ENCODE measurements at places on chromosomes 3 and 15.

- DNase-seq = no peak
Observed at GRCh38 chr3:52361011-52361410, 44.9 kb downstream of the DNAH1 start.

DNA sequence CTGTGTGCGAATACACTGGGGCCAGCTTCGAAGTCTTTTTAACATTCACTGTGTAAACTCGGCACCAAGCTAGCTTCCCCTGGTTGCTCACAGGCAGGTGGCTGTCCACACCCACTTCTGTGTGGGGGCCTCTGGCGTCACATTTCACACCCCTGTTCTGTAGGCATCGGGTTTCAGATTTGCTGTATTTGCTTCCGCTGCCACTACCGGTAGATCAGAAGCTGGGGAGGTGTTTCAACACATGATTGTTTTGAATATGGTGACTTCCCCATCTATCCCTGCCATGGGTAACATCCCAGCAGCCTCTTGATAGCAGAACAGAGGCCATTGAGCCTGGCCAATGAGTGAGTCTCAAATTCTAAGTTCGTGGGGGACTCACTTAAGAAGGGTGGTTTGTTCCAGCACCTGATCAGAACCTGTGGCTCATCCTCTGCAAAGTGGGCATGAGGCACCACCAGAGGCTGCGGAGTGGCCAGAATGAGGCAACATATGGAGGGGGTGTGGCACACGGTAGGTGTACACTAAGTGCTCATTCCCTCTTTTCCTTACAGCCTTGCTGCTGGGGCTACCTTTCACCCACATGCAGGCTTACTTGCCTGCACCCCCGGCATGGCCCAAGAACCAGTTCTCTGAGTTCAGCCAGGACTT lies 61.5 kb downstream of the IQSEC1 start:
- DNase-seq = peak; percentile 69

- DNase-seq = no peak
Observed at GRCh38 chr3:119627461-119627860, 29.8 kb downstream of the PLA1A start.

GRCh38 chr3:168996622-168997021 lies 666.9 kb downstream of the MECOM start:
- DNase-seq = no peak

GRCh38 chr3:12483872-12484197 lies 445 bp upstream of the TSEN2 start:
- DNase-seq = no peak

DNA sequence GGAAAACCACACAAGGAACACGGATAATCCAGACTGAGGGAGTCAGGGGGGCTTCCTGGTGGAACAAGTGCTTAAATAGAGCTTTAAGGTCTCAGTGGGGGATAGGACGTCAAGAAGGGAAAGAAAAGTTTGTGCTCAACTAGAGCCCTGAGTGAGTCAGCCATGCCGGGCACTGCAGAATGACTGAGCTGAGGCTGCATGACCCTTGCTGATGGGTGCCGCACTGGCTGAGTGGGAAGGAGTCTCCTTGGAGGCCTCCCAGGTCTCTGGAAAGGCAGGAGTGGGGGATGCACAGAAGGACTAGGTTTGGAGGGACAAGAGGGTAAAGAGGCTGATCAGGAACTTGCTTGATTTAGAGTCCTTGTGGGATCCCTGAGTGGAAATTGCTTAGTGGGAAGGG lies 150.3 kb downstream of the RPLP1 start:
- DNase-seq = no peak

GRCh38 chr15:41603941-41604911 lies 45.2 kb downstream of the TYRO3 start:
- peak; percentile 23 for DNase-seq

DNA sequence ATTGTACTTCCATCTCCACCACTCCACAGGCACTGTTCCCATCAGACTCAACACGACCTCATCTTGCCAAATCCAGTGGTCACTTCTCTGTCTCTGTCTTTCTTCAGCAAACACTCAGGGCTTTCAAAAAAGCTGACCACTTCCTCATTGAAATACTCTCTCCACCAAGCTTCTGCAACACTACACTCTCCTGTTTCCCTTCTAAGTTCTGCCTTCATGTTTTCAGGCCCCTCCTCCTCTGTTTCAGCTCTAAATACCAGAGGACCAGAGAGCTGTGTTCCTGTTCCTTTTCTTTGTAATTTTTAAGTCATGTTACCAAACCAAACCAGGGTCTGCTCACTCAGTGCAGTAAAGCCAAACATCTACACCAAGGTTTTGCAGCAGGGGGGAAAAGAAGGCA lies 33.8 kb upstream of the ACP3 start:
- no peak for DNase-seq

GRCh38 chr3:159499031-159499793 lies 489.4 kb upstream of the IL12A start:
- no peak for DNase-seq

DNA sequence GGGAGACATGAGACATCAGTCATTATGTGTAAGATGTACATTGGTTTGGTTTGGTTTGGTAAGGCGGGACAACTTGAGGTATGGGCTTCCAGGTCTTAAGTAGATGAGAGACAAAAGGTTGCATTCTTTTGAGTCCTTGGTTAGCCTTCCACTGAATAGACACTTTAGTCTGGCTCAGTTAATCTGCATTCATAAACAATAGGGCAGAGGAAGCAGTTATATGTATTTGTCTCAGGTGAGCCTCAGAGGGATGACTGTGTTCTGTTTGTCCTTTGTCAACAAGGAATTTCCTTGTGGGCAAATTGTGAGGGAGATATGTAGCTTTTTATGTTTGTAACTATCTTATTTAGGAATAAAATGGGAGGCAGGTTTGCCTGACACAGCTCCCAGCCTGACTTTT lies 50.4 kb downstream of the TCF12 start:
- DNase-seq = no peak

DNA sequence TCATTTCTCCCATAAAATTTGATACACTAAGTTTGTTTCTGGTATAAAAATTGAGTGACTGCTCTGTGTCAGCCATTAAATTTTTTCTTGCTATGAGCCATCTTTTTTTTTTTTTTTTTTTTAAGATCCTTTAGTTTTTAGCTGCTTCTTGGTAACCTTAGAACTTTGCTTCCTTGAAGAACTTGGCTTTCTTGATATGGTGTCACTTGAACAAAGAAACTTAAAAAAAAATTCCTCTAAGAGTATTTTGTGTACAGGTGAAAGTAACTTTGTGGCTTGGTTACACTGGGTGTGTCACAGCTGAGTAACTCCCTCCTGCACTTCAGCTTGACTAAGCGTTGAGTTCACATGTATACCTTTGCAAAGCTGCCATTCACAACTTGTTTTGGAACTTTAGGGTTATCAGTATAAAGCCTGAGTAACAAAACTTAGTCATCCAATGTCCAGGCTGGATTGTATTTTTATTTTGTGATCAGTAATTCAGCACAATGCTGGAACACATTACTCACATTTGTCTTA lies 6.5 kb downstream of the CHD2 start:
- DNase-seq = peak; percentile 24

GRCh38 chr15:47473832-47474231 lies 243.5 kb upstream of the SEMA6D start:
- DNase-seq = no peak

DNA sequence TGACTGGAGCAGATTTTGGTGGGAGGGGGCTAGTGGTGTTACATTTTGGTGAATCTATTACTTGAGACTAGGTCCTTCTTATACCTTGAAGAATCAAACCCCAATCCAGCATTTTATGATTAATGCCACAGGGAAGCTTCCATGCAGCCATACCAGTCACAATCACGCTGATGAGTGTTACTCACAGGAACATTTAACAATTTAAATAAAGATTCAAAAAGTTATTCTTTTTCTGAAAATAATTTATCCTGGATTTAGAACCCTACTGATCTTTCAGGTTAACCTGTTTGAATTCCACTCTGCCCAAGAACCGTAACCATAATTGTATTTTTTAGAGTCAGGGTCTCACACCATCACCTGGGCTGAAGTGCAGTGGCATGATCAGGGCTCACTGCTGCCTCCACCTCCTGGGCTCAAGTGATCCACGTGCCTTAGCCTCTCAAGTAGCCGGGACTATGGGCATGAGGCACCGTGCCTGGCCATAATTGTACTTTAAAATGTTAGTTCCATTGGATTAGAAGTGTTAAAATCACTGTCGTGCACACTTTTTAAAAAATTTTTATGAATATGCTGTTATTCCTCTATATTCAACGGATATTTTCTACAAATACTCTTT lies 929 bp upstream of the MTMR10 start:
- no peak for DNase-seq

GRCh38 chr3:112004669-112005068 lies 5.9 kb downstream of the TAGLN3 start:
- no peak for DNase-seq

GRCh38 chr3:49470714-49471420 lies 800 bp downstream of the DAG1 start:
- DNase-seq = no peak
